ENCODE measurements at places on chromosomes 7 and 10.

DNA sequence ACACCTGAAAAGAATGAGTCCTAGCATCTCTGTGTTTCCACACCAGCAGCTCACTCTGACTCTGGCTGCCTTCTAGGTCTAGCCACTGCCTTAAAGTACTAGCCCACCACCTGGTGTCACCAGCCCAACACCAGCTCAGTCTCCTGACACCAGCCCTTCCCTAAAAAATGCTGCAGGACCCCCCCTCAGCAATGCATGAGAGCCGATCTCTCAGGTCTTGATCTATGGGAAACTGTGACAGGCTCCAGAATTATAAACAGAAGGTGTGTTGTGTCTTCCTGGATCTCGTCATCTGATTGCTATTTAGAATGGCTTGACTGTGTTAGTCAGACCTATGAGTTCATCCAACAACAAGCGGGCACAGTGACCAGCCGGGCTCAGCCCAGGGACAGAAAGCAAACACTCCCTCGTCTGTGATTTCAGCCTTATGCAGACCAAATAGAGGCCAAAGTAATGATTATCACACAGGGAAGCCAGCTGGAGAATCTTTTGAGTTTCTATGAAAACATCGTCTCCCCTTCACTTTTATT is 66.6 kb downstream of the CUBN start:
- DNase-seq: no peak

- peak; percentile 35 for DNase-seq
These were observed at the start of gene TBX20 for GRCh38 chr7:35253710-35254495. Gene TBX20, minus strand, starts transcription at chr7:35254100. Its CDS starts 480 bp downstream, at chr7:35253620.

DNA sequence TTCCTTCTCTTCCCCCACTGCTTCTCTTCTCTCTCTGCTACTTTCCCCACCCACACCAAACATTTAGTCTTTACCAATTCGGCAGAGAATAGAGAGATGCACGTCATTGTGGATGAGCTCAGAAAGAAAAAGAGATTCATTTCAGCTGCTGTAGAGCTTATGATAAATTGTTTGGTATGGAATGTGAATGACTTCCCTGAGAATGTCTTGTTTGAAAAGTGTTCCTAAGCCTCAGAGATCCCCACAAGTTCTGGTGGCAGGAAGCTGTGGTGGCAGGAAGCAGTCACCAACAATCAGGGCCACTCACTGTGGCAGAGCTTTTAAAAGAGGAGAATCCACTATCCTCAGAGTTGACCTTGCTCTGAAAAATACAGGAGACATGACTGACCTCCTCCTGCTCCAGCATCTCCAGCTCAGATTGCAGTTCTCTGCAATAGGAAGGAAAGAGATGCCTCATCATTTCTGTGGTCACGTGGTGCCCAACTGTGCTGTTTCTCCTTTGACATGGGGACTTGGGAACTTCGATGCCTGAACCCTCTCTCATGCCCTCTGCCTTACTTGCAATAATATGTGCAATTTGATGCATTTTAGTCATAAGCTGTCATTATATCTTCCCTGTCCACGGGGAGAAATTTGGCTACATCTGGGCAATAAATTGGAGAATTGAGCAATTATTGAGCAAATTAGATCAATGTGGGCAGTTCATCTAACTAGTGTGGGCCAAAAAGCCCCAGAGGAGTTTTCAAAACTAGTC is 76.5 kb downstream of the BMPER start:
- DNase-seq: no peak

GRCh38 chr7:106646256-106646655 is 14.7 kb downstream of the CCDC71L start:
- DNase-seq: no peak

DNA sequence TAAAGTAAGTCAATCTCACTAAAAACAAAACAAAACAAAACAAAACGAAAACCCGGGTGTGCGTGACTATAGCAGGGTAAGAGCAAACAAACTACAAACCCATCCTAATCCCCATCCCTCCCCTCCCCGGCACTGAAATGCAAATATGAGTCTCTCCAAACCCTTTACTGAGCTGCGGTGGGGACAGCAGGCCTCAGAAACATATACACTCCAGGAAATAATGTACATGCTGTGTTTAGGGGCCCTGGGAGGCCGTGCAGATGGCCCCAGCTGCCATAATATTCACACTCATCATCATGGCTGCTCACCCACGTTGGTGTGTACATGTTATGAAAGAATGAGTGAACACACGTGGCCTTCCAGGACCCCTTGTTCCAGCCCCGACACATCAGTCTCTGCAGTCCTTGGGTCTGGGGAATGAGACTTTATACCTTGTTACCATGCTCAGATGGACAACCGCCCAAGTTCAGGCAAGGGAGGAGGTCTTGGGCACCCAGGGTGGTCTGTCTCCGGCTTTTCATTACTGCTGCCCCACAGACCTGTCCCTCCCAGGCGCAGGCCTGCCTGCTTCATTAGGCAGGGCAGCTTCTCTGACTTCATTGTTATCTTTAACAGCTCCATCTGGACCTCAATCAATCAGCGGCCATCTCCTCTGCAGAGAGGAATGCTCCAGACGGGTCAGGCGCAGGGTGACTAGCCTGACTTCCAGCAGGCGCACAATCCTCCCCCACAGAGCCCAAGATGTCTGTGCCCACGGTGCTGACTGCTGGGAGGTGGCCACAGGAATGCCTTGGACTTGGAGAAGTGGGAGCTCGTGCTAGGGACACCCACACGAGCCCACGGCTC is 20.6 kb downstream of the HSPA12A start:
- DNase-seq: no peak

- DNase-seq: no peak
These were observed 71.7 kb downstream of the PPP1R17 start for GRCh38 chr7:31758755-31759154.

DNA sequence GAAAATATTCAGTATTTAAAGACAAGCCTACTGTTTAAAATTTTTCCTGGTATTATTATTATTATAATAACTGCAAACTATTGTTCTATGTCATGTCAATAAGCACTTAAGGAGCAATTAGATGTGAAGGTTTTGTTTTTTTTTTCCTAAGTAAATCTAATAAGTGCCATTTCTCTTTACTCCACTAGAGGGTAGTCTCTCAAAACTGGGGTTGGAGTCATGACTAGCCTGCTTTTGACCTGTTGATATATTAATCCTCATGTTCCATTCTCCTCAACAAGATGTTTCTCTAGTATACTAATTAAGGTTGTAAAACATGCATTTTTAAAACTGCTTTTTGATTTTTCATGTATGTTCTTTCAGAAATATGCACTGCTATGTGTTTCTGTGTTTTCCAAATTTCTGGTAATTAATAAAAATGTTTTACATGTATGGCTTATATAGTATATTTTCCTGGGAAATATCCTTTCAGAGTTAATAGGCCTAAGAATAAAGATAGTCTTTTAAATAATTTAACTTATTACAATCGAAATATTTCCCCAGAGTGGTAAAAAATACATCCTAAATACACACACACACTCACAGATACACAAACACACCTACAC is 1.0 kb upstream of the LRRN3 start:
- no peak for DNase-seq

- no peak for DNase-seq
These were observed 8.7 kb downstream of the SLC18A2 start for GRCh38 chr10:117249493-117250093.

- DNase-seq: no peak
These were observed 31.6 kb downstream of the SH3PXD2A start for GRCh38 chr10:103823706-103824272.

DNA sequence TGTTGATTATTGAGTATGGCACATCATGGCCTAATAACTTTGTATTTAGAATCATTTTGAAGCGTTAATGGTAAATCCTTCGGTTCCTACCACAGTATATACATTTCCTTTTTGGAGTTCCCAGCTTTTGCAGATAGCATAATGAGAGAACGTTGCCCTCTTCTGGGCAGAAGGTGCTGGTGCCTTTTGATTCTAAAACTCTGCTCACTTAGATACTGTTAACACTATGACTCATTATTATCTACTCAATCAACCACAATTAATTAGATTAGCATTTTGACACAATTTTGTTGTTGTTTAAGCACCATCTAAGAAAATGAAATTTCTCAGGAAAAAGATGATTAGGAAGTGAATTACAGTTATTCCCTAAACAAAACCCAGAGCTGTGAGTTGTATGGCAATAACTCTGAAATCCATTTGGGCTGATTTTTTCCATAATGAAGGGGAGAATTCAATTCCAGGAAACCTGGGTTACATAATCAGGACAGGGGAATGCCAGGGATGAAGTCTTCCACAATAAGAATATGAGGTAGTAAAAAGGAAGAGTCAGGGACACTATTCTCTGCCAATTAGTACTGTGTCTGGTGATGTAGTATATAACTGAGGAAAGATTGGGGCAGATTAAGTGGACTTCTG is 11.5 kb upstream of the DLD start:
- no peak for DNase-seq

DNA sequence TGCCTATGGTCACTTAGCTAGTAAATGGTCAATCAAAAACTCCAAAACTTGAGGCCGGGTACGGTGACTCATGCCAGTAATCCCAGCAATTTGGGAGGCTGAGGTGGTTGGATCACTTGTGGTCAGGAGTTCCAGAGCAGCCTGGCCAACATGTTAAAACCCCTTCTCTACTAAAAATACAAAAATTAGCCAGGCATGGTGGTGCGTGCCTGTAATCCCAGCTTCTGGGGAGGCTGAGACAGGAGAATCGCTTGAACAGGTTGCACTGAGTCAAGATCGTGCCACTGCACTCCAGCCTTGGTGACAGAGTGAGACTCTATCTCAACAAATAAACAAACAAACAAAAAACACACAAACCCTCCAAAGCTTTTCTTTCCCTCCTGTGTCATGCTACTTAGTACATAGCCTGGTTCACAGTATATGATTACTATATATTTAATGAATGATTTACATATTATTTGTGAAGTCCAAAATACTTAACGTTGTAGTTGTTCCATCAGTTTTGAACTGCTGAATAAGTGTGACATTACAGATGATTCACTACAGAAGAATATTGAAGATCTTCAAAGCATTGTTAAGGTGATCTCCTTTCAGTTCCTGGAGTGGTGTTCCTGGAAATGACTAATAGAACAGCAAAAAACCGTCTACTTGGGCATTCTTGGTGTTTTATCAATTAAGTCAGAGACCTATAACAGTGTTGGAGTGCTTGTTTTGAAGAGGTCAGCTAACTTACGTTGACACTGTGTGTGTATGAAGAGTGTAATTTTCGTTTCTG is 72.9 kb downstream of the ADK start:
- no peak for DNase-seq

GRCh38 chr7:19069842-19070241 is 47.6 kb downstream of the TWIST1 start:
- no peak for DNase-seq

DNA sequence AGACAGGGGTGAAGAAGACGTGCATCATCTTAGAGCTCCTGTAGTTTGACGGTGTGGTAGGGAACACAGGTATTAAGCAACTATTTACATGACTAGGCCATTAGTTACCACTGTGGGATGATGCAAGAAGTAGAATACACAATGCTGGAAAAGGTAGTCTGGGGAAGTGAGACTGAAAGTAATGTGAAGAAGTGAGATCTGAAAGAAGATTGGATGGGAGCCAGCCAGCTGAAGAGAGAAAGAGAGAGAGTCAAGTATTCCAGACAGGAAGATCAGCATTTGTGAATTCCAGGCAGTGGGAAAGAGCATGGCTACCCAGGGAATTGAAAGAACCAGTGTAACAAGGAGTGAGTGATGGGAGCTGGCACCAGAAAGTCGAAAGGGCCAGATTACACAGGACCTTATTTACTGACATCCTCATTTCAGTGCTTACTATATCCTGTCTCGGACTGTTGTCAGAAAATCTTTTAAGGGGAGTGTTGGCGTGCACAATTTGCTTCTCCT is 4.0 kb upstream of the CFAP58 start:
- no peak for DNase-seq

GRCh38 chr10:62239994-62240393 is 28.6 kb downstream of the RTKN2 start:
- no peak for DNase-seq

DNA sequence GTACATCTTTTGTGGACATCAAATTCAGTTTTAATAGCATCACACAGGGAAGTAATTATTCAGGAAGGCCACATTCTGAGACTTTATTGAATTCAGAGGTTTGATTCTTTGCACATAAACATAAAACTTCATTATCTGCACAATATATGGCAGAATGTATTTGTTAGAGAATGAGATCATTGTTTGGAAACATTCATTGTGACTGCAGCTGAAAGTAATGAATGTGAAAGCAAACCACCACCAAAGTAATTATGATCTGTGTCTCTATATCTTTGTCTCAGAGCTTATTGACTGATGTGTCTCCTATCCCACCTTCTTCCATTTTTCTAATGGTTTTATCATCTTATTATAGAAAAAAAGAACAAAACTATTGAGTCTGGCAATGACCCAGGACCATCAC is 340.9 kb upstream of the PCDH15 start:
- no peak for DNase-seq

DNA sequence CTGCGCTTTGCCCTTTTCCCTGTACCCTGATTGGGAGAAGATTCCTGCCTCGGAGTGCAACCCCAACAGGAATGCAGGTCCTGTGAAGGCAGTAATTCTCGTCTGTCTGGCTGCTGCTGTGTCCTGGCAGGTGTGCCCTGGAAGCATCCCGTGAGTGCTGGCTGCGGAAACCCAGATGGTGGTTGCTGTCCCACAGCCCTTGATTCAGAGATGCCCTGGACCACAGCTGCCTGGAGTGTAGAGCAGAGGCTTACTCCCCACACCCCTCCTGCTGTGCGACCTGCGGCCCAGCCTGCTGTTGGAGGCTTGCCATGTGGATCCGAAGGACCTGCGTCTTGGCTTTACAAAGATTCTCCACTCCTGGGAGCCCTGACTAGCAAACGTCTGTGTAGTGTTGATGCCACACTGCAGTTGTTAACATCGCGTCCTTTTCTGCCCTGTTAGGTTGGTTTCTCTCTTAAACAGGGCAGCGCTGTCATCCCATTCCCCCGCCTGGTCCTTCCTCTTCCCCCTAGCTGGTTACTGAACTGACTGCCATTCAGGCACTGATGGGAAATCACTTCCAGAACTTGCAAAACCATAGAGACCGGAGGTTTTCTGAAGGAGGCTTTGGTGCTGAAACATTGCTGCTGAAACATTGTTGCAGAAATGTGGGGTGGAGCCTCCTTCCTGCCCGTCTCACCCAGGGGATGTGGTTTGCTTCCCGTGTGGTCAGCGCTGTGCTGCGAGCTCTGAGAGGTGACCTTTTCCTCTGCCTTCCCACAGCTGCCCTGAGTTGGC is 53.3 kb downstream of the DNAJB6 start:
- peak; percentile 45 for DNase-seq

GRCh38 chr10:133235932-133236331 is 1.7 kb upstream of the VENTX start:
- no peak for DNase-seq

- DNase-seq: no peak
These were observed 93.4 kb downstream of the POLL start for GRCh38 chr10:101494650-101495049.

DNA sequence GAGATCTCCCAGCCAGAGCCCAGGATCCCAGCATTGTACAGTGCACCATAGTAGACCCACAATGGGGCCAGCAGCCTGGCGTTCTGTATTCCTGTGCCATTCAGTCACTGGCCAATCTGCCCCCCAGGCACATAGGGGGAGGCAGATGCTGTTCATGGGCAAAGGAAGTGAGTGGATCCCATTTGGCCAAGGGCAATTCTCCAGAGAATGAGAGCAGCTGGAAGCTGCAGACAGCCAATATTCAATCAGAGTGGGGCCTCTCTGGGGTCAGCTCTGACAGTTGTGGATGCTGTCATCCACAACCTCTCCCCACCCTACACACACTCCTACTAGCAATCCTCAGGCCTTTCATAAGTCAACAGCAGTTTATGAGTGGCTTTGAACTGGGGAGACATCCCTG is 17.5 kb downstream of the STEAP1B start:
- no peak for DNase-seq

All from stimulated activated naive CD8-positive, alpha-beta T cell treated with anti-CD3 and anti-CD28 coated beads, Interleukin-15, Interleukin-2, amounts not matched to agents 100 U/mL and 50 U/mL, for 24 hours (primary cell).